ENCODE measurements at places on chromosomes 13 and 19.

DNA sequence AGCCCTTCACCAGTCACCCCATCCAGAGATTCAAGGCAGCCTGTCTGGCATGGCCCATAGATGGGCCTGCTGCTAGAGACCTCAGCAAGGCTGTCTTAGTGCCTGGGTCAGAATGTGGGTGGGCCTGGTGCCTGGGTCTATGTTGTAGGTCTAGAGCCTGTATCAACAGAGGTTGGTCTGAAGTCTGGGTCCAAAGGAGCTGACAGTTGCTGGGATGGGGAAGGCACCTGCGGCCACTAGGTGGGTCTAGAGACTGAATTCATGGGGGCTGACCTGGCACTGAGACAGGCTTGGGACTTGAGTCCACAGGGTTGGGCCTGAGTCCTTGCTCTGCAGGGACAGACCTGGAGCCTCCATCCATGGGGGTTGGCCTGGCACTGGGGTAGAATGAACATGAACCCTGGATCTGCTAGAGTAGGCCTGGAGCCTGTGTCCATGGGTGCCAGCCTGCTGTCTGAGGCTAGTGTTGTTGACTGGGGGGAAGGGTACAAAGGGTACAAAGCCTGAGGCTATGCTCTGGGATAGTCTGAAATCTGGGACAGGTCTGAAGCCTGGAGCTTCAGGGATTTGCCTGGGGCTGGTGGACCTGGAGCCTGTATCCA is 516.8 kb downstream of the OLFM4 start:
- no peak for DNase-seq

GRCh38 chr13:72537395-72537780 is 190.0 kb downstream of the MZT1 start:
- DNase-seq, result no peak

- DNase-seq, result no peak
These were observed 50.9 kb upstream of the C13orf46 start for GRCh38 chr13:114024603-114025404.

GRCh38 chr13:50594276-50595051 is 249.0 kb downstream of the DLEU7 start:
- DNase-seq, result no peak

GRCh38 chr13:110354715-110355473 is 47.8 kb downstream of the COL4A2 start:
- DNase-seq, result no peak

DNA sequence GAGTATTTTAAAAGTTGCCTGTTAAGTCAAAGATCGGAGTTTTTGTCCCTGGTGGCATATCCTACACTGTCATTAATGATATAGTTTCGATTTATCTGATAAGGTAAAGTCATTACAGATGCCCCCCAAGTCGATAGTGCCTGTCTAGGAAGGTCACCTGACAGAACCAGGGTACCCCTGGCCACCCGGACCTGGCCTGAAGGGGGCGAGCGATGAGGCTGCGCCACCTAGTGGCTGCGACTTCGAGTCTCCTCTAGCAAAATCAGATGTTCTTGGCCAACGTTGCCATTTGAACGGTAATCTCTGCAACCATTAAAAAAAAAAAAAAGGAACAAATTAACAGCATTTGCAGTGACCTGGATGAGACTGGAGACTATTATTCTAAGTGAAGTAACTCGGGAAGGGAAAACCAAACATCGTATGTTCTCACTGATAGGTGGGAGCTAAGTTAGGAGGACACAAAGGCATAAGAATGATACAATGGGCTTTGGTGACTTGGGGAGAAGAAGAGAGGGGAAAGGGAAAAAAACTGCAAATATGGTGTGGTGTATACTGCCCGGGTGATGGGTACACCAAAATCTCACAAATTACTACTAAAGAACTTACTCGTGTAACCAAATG is 565.1 kb downstream of the LIG4 start:
- no peak for DNase-seq
